AG09319 (cell line): ENCODE measurements at places on chromosomes 1 and 21.

DNA sequence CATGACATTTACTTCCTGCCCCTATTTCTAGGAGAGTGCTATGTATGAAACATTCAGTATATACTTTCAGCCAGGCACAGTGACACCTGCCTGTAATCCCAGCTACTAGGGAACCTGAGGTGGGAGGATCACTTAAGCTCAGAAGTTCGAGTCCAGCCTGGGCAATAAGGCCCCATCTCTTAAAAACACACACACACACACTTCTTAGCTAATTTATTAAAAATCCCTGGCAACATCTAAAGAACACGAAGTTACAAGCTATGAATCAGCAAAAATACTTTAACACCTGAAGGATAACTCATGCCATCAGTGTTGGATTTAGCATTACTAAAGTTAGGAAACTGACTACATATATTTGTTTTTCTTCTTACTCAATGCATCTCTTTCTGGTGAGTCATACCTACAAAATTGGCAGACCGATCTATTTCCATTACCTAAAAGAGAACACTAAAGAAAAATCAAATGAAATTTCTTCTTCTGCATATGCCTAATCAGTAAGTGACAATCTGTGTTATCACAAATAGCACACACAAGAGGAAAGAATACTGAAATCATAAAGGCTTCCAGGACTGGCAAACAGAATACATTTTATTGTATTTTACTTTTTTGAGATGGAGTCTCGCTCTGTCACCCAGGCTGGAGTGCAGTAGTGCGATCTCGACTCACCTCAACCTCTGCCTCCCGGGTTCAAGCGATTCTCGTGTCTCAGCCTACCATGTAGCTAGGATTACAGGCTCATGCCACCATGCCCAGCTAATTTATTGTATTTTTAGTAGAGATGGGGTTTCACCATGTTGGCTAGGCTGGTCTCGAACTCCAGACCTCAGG, 41.4 kb downstream of the RNF115 start:
- DNase-seq, result peak; percentile 56

GRCh38 chr1:15808955-15809354, 1.5 kb upstream of the UQCRHL start:
- DNase-seq, result no peak

- DNase-seq, result no peak
Measured at GRCh38 chr1:231252336-231252735, 11.3 kb downstream of the GNPAT start.

GRCh38 chr1:15417059-15417934, 7.6 kb downstream of the EFHD2 start:
- no peak for DNase-seq

DNA sequence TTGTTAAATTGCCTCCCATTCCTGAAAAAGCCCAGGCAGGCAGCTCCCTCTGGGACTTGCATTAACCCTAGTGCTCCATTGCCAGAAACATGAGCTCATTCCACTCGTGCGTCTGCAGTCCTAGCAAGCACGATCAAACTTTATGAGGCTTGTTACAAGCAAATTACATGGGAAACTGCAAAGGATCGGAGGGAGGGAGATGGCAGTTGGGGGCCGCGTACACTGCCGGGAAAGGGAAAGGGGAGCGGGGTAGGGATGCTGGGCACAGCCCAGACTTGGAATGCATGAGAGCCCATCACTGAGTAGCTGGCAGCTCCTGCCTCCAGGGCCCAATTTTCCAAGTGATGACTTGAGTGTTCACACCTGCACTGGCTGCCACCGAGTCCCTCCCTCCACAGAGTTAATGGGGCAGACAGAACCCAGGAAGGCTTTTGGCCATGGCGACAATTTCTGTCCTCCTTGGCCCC, 169.9 kb downstream of the BRINP2 start:
- DNase-seq, result no peak

DNA sequence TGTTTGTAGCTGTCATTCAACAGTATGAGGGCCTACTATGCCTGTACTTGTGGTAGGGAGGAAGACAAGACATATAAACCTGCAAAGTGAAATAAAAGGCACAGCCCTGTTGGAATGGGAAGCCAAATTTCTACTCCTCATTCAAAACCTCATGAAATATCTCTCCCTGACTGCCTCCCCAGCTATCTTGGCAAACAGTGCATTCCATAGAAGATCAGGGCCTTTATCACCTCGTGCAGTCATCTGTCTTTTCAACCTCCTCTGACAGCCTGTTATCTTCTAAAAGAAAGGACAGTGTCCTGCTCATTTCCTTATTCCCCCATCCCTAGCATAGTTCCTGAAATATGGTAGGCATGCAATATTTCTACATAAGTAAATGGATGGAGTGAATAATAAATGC, 71.0 kb downstream of the SH3GLB1 start:
- no peak for DNase-seq
